NCI-H1105 (cell line): ENCODE measurements at places on chromosomes 1 and 21.

GRCh38 chr1:227003165-227003564 is 63.1 kb downstream of the COQ8A start:
- DNase-seq = no peak

GRCh38 chr1:194069168-194069830 is 882.9 kb upstream of the B3GALT2 start:
- no peak for DNase-seq

- peak; percentile 90 for DNase-seq
These were observed 26.4 kb downstream of the KRTAP10-1 start for GRCh38 chr21:44513389-44514217.

- no peak for DNase-seq
These were observed 59.8 kb downstream of the ADCY10 start for GRCh38 chr1:167854184-167854583.

DNA sequence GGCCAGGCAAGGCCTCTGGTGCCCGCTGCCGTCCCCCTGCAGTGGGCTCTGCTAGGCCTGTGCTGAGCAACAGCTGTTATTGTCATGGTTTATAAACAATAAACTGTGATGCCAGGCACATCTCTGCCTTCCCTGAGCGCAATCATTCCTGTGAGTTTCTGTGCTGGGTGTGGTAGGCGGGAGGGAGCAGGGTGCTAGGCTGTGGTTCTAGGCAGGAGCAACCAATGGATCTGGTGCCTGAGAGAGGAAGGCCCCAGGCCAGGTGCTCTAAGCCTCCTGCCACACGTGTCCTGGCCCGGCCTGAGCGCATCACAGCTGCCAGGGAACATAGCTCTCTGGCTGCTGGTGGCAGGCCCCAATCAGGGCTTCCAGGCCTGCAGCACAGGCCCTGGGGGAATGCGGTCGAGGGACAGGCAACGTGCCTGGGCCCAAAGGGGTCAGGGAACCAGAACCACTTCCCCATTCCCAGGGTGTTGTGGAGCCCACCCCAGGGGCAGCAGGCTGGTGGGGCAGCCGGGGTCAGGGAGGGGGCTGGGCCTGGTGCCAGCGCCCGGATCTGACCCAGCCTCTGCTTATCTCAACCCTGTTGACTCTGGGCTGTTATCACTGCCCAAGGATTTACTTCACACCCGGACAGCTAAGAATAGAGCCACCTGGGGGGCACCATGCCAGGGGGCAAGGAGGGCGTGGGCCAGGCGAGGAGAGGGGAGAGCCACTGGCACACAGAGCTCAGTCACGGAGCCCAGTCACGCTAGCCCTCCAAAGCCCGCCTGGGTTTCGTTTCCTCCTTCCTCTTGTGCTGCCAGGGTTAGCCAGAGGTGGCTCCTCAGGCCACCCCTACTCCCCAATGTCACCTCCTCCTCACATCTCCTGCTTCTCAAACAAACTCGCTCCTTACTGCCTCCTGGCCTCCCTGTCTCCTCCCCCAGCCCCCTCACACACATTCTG is 11.5 kb downstream of the TRIM46 start:
- no peak for DNase-seq

GRCh38 chr1:47782414-47783166 is 214.6 kb downstream of the TRABD2B start:
- no peak for DNase-seq

- no peak for DNase-seq
These were observed 97.0 kb downstream of the GIPC2 start for GRCh38 chr1:78142736-78143135.

DNA sequence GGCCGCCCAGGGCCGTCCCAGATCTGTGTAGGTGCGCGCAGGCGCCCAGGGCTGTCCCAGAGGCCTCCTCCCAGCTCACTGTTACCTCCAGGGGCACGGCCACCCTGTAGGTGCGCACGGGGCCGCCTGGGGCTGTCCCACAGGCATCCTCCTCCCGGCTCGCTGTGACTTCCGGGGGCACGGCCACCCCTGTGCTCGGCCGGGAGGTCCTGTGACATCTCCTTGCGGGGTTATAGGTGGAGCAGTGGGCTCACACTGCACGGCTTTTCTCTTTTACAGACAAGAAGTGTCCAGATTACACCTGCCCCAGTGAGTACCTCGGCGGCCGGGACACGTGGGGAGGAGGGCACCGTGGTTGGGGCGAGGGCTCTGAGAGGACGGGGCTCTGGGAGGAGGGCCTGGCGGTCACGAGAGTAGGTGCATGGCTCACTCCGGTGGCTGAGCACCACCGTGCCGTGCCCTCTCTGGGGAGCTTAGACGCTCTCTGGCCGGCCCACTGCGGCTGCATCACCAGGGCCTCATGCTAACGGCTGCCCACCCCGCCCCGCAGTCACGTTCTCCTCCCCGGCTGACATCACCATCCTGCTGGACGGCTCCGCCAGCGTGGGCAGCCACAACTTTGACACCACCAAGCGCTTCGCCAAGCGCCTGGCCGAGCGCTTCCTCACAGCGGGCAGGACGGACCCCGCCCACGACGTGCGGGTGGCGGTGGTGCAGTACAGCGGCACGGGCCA is 21.4 kb downstream of the COL6A1 start:
- no peak for DNase-seq

GRCh38 chr1:170929835-170930554 is 5.3 kb upstream of the MROH9 start:
- peak; percentile 59 for DNase-seq

- DNase-seq = no peak
These were observed 27.6 kb downstream of the IL10RB start for GRCh38 chr21:33293811-33294216.

- DNase-seq = no peak
These were observed 92.8 kb downstream of the LYPLAL1 start for GRCh38 chr1:219266524-219266923.

GRCh38 chr1:20083178-20083944 is 13.4 kb downstream of the PLA2G5 start:
- DNase-seq = no peak

DNA sequence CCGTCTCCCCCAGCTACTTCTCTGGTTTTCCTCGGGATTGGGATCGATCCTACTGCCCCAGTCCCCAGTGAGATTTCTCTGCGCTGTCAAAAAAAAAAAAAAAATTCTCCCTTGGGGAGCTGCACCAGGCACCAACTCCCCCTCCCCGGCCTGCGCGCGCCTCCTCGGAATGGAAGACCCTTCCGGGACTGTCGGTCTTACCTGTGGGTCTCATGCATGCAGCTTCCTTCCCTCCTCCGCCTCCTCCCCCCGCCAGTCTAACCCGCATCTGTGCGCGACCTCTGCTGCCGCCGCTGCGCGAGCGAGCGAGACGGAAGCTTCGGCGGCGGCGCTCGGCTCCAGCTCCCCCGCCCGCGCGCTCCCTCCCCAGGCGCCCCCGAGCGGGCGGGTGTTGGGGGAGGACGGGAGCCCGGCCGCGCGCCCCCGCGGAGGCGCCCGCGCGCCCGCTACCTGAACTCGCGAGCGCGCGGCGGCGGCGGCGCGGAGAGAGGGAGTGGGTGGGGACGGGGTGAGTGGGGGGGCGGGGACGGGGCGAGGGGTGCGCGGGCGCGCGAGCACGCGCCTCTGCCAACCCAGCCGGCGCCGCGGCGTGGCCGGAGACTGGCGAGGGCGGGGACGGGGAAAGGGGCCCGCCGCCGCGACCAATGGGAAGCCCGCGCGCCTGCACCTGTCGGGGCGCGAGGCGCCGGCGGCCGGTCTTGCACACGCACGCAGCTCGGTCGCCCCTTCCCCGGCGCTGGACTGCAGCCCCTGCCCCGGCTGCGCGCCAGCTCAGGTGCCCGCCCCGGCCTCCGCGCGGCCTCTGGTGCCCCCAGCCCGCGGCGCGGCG is at the start of gene SUSD4:
Gene SUSD4, minus strand, starts transcription at position 321 of the 829 bp plus-strand sequence. CDS start 751 bp downstream, outside the sequence.
- peak; percentile 82 for DNase-seq

DNA sequence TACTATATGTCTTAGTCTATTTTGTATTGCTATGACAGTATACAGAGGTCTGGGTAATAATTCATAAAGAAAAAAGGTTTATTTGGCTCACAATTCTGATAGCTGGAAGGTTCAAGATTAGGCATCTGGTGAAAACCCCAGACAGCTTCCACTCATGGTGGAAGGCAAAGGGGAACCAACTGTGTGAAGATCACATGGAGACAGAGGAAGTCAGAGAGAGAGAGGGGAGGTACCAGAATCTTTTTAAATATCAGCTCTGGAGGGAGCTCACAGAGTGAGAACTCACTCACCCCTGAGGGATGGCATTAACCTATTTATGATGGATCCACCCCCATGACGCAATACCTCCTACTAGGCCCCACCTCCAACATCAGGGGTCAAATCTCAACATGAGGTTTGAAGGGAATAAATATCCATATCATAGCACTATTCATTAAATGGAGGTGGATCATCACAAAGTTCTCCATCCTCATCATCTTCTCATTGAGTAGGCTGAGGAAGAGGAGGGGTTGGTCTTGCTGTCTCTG is 290.5 kb downstream of the DSCAM start:
- no peak for DNase-seq

GRCh38 chr1:41432481-41433280 is 51.8 kb downstream of the EDN2 start:
- peak; percentile 58 for DNase-seq

DNA sequence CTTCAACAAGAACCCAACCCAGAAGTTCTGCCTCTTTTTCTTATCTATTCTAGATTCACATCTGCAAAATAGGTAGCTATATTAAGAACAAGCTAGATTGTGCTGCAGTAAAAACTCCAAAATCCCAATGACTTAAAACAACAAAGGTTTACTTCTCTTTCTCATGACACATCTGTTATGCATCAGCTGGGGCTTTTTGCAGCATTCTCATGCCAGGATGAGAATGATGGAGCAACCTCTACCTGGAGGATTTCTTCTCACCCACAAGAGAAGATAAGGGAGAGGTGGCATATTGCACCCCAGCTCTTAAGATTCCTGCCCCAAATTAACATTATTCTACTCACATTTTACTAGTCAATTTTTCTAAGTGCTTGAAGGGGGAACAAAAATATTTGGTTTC is 152.3 kb upstream of the SPAG17 start:
- no peak for DNase-seq

DNA sequence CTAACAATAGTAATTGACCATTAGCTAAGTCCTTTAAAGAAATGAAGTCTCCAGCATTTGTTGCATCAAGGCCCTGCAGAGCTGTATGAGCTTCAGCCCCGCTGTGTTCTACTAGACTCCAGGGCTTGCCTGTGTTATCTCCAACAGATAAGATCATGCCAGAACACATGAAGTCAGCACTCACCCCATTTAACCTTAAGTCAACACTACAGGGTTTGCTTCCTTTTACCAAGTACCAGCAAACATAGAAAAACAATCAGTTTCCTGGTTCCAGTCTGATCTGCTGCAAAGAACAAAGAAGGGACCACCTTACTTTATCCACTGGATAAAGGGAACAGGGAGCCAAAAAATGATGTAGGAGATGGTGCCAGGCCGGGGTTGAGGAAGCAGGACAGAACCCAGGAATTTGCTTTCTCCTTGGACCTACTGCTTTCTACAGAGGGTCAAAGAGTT is 41.3 kb upstream of the ENAH start:
- no peak for DNase-seq

DNA sequence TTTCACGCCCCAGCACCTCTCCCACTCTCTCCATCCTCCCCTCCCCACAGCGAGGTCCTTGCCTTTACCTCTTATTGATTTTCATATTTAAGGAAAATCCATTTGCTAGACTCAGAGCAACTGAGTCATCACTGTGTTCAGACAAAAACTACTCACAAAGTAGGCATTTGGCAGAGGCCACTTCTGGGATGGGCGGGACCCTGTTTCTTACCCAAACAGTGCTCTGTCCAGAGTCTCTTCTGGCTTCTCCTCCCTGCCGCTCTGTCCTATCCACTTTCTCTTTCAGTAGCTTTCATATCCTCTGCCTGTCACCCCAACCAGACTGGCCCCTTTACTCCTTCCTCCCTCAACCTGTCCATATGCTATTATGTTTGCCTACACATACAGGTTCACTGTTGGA is 2.4 kb upstream of the NAV1 start:
- DNase-seq = no peak

- no peak for DNase-seq
These were observed 58.1 kb downstream of the PRKCZ start for GRCh38 chr1:2108213-2108876.

GRCh38 chr1:114145504-114146151 is 8.0 kb downstream of the SYT6 start:
- DNase-seq = no peak

DNA sequence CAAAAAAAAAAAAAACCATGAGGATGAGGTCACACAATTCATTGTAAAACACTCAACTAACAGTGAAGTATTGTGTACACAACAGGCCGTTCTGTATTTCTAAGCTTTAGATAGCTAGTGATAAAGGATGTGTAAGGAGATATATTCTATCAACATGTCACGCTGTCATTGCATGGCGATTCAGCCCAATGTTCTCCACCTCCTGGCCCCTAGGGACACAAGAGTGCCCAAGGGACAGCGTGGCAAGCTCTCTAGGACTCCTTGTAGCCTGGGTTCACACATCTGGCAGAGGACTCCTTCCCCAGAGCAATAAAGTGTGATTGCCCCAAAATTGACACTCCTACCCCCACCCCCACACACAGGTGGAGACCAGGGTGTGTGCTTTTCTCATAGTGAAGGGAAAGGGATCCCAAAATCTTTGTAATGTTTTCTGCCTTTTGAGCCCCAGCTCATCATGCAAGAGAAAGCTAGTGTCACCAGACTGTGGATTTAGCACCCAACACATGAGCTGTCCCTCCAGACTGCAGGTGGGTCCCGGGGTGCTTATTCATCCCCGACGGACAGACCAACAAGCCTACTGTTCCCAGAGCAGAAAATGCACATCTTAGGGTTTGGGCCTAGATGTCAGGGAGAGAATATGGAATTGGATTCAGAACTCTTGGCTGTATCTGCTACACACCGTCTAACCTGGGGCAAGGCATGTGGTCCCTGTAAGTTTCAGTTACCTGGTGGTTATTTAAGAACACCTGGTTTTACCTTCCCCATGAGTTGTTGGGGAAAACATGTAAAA is 11.5 kb downstream of the TMPRSS3 start:
- DNase-seq = no peak

DNA sequence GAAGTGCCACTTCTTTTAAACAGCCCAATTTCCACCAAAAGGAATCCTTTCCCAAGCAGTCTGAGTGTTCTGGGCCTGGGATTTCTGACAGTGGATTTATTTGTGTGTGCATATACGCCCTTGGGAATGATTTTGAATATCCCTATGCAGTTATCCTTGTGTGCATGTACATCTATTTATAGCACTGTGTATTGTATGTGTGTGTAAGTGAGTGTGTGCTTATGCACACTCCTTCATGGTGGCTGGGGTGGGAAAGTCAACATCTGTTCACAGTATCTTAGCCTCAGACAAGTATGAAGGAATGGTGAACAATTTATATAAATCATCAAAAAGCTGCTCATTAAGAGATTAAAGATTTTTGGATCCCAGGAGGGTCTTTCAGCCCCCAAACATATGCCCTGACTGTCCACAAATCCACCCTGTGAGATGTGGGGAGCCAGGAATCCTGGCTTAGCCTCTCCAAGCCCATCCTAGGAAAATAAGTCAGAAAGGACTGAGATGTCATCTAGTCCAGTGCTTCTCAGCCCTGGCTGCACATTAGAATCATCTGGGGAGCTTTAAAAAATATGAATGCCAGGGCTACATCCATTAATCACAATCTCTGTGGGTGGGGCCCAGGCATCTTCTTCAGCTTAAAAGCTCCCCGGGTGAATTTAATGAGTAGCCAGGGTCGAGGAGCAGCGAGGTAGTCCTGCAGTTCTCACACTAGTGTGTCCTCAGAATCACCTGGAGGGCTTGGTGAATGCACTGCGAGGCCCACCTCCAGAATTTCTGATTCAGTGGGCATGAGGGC is 101.4 kb downstream of the PLXNA2 start:
- no peak for DNase-seq

- DNase-seq = no peak
These were observed 125.3 kb downstream of the SIPA1L2 start for GRCh38 chr1:232504651-232505050.

- no peak for DNase-seq
These were observed 18.5 kb upstream of the VTCN1 start for GRCh38 chr1:117229217-117229616.

GRCh38 chr1:40622936-40623629 is 42.4 kb downstream of the RIMS3 start:
- DNase-seq = no peak
